ENCODE measurements at places on chromosomes 11 and 22. TPM values are rescaled to one million over a fixed set of nuclear protein-coding genes. Genes with fewer than 3 reads are reported as not detected.

DNA sequence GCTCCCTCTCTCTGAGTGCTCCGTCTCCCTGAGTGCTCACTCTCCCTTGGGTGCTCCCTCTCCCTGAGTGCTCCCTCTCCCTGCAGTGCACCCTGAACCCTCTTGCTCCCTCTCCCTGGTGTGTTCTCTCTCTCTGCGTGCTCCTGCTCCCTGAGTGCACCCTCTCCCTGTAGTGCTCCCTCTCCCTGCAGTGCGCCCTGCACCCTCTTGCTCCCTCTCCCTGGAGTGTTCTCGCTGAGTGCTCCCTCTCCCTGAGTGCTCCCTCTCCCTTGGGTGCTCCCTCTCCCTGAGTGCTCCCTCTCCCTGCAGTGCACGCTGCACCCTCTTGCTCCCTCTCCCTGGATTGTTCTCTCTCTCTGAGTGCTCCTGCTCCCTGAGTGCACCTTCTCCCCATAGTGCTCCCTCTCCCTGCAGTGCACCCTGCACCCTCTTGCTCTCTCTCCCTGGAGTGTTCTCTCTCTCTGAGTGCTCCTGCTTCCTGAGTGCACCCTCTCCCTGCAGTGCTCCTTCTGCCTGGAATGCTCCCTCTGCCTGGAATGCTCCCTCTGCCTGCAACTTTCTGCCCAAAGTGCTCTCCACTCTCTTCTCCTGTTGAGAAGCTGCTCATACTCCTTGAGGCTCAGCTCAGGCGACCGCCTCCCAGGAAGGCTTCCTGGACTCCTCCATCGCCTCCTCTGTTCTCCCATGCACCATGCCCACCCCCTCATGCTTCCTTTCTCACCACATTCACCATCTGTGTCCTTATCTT lies 48.4 kb upstream of the WNT7B start:
- H3K27me3 ChIP-seq, result peaks cover 22% of the 10 kb centered on the region
- no peak overlapping the region for H3K27ac ChIP-seq
- no peak for DNase-seq
- 0 out of 2 replicates have a peak, but pooled peaks cover 7% of the 10 kb centered on the region for H3K4me1 ChIP-seq

GRCh38 chr11:369336-370018 lies at the start of gene B4GALNT4:
TSS of gene B4GALNT4 (plus strand) at chr11:369499. CDS start at chr11:369804, 305 bp downstream.
- peaks cover 8% of the 10 kb centered on the region for H3K4me1 ChIP-seq
- no peaks in the 10 kb centered on the region for H3K36me3 ChIP-seq
- no peak within 1 kb of the TSS for H3K4me3 ChIP-seq
- no peak within 1 kb of the TSS for H3K27ac ChIP-seq
- H3K27me3 ChIP-seq, result peaks cover 15% of the 10 kb centered on the region

- H3K27me3 ChIP-seq, result no peaks in the 10 kb centered on the region
- peaks cover 16% of the 10 kb centered on the region for H3K4me1 ChIP-seq
- no peak for DNase-seq
These were observed 25.8 kb downstream of the QSER1 start for GRCh38 chr11:32918427-32918826.

DNA sequence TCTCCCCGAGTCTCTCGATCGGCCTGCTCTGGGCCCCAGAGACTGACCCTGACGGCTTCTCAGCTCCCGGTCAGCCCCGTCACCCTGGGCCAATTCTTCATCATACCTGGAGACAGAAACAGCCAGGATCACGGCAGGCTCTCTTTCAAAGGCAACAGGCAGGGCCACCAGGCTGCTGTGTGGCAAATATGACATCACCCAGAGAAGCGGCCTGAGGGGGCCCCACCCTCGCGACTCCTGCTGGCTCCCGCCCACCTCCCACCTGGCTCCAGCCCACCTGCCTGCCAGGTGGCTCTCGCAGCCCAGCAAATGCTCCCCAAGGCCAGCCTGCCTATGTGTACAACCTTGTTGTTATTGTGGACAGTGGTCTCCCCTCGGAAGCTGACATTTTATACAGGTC lies 24.9 kb upstream of the PACSIN2 start:
- H3K36me3 ChIP-seq, result no peaks in the 10 kb centered on the region
- H3K4me1 ChIP-seq, result no peaks in the 10 kb centered on the region
- H3K4me3 ChIP-seq, result no peak overlapping the region

The RAB3IL1 gene
- 4.4 TPM for total RNA-seq

The DTX4 gene
- total RNA-seq, result 28.4 TPM

All from PC-9 (cell line).